ENCODE measurements at places on chromosomes 16 and 17.

DNA sequence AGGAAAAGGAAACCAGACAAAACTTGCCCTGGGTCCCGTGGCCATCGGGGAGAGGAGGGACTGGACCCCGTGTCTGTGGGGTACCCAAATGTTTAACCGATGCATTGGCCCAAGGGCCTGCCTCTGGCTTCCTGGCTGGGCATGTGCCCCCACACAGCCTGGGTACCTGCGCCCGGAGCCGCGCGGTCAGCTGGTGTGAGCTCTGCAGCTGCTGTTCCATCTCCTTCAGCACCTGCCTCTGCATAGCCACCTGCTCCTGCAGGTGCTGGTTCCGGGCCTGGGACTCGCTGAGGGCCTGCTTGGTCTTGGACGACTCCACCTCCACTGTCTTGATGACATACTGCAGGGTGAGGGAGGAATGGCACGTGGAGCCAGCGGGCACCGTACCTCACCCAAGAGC is 31.9 kb downstream of the KIFC3 start:
- DNase-seq, result no peak

DNA sequence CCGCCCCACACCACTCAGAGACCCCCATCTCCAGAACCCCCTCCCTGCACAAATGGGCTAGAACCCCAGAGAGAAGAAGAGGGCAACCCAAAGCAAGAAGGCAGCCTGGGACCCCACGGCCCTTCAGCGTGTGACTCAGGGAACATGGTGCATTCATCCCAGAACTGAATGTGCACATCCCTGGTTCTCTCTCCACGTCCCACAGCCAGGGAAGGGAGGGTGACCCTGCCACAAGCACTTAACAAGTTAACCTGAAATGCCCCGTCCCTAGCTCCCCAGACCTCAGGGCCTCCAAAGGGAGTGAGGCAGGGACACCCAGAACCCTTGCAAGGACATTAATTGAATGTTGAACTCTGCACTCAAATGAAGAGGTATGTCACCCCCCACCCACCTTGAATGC is 202.5 kb upstream of the TNRC6C start:
- no peak for DNase-seq

GRCh38 chr17:5770441-5771270 is 186.3 kb upstream of the NLRP1 start:
- DNase-seq, result no peak

DNA sequence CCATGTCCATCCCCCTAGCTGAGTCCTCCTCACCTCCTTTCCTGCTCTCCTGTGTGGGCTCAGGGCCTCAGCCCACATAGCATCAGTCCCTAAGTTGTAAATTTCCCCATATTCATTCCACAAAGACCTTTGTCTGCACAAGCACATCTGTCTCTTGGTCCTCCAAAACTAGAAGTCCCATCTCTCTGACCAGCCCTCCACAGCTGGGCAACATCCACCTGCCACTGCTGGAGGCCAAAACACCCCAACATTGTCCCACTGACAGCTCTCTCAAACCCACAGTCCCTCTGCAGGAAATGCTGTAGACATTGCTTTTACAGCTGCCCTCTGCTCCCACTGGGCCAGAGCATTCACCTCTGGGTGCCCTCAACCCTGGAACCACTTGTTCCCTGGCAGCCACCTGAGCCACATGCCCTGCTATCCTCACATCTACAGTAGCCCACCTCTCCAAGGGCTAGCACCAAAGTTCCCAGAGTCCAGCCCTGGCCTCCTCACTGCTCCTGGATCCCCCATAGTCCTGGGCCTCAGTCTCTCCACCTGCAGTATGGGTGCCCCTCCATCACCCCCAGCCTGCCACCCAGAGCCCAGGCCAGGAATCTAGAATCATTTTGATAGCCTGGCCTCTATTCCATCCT is 1722.7 kb downstream of the TP53TG3F start:
- no peak for DNase-seq

DNA sequence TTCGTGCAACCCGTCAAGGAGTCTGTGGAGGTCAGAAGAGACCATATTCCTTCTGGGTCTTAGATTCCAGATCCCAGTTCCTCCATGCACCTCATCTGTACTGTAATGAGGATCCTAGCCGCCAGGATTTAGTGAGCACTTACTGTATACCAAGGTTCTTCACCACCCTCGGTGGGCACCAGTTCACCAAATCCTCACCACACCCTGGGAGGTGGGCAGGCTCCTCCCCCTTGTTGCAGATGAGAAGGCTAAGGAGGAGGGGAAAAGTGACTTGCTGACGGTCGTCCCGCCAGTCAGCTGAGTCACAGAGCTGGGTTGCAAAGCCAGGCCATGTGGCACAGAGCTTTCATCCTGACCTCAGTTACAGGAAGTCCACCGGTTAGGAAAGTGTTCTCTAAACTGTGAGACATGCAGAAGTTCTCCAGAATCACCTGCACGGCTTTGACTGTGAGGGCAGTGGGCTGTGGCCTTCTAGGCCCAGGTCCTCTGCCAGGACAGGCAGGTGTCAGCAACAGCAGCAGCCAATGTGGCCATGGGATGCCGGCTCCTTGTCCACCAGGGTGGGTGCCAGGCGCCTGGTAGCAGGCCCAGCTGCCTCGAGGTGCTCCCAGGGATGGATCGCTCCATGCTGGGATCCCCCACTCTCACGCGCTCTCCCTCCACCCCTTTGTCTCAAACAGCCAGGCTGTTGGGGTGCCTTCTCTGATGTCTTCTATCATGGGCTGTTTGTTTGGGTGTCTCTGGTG is 240.3 kb upstream of the GSE1 start:
- DNase-seq, result no peak

GRCh38 chr17:43756201-43756600 is 2.4 kb downstream of the SOST start:
- DNase-seq, result no peak

- no peak for DNase-seq
These were observed 13.9 kb downstream of the ITGAM start for GRCh38 chr16:31273676-31274075.

DNA sequence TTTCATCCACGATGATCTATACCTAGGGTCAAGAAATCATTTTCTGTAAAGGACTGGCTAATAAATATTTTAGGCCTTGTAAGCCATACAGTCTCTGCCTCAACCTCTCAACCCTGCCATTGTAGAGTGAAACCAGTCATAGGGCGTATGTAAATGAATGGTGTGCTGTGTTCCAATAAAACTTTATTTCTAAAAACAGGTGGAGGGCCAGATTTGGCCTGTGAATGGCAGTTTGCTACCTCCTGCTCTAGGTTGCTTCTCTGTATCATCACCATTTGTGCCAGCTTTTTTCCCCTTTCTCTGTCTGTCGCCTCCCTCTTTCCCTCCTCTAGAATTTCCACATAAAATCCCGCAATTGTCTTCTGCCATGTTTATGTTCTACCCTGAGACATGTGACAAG is 181.7 kb downstream of the XYLT1 start:
- DNase-seq, result no peak

- no peak for DNase-seq
These were observed 601 bp upstream of the RFWD3 start for GRCh38 chr16:74667255-74667700.

- DNase-seq, result no peak
These were observed 62.3 kb downstream of the TIMM22 start for GRCh38 chr17:1059131-1059795.

DNA sequence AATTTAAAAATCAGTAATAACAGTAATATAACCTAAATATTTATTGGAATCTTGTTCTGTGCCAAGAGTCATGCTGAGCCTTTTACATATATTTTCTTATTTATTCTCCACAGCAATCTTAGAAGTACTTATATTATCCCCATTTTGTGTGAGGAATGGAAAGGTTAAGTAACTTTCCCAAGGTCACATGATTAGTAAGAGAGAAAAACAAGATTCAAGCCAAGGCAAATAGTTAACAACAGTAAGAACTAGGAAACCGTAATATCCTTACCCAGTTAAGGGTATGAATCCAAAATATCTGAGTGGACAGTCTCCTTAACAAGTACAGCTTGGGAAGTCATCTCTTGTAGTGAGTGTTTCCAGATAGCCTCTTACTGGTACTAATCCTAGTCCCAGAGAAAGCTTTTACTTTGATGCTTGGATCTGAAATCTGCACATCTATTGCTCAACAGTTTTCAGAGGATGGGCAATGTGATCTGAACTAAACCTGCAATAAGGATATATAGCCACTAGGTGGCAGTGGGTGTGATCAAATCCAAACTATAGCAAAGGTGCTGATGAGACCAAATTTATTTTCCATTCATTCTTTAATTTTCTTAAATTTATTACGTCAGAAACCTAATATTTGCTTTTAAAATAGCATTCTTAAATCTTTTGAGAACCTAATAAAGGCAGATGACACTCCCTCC is 23.3 kb downstream of the SHISA6 start:
- no peak for DNase-seq

DNA sequence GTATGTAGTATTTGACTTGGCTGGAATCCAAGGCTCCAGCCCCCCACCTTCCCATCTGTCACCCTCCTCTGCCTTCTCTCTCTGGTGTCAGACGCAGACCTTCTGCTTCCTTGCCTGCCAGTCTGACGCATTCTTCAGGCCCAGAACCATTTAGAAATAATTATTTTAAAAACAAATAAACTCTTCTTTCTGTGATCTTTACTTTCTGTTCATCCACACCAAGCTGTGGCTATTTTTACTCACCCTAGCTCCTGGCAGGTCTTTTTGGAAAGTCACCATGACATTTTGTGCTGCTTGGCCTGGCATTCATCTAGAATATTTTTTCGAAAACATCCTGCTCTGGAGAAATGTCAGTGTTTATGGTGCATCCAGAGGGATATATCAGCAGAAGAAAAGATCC is 330.7 kb upstream of the ASIC2 start:
- no peak for DNase-seq

DNA sequence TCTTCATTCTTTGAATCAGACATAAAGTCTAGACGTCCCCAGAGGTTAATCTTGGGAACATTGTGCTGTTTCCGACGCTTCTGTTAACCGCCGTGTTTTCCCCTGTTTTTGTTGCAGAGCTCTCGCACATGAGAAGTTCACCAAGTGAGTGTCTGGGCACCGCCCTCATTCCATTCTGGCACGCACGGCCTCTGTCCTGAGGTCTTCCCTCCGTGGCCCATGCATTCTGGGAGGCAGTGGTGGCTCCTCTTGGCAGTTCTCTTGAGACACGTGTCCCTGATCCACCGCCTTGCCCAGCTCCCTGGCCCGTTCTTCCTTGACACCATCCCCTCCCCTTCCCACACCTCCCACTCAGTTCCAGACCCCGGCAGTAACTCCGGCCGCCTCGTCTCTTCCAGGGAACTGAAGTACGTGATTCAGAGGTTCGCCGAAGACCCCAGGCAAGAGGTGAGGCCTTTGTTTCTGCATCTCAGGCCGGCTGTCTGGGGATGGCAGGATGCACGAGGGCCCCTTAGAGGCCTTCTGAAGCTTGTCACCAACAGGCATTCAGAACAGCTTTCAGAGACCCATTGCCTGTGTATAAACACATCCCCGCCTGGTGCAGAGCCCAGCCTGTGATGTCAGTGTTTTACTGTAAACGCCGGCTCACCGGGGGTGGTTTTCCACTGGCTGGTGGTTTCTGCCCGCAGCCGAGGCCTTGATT is 85.9 kb upstream of the PLCG2 start:
- no peak for DNase-seq

GRCh38 chr16:88810166-88810911 is 1.4 kb downstream of the APRT start:
- no peak for DNase-seq

DNA sequence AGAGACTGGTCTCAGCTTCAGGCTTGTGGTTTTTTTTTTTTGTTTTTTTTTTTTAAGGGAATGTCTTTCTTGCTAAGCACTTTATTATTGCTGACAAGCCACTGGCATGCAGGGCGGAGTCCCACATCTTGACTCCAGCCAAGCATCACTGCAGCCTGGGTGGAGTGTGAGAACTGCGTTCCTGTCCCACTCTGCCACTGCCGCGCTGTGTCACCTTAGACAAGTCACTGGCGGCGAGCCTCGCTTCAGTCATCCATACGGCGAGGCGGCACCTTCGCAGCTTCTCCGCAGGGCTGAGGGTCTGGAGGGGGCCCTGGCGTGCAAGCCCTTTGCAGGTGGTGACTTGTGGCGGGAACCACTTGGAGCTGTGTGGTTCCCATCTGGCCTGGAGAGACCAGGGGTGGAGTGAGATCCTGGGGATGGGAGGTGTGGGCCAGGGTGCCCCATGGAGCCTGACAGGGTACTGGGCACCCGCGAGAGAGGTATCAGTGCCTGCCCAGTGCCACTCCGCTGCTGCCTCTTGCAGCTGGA is 99.1 kb upstream of the CIBAR2 start:
- no peak for DNase-seq

GRCh38 chr16:4646773-4647643 is 22.4 kb downstream of the MGRN1 start:
- no peak for DNase-seq

GRCh38 chr17:39016193-39017153 is 49.3 kb upstream of the FBXO47 start:
- DNase-seq, result no peak

DNA sequence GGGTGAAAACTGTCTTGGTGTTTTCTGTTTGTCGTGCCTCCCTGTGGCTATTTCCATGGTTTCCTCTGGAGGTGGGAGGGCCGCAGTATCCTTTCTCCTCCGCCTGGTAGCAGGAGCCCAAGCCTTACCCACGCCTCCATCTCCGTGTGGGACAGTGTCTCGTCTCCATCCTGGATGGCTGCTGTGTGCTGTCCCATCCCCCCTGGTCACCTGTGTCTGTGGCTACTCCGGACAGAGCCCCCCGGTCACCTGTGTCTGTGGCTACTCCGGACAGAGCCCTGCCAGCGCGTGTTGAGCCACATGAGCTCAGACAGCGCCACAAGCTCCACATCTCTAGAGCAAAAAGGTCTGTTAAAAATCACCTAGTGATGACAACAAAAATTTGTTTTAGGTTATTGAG is 198.2 kb upstream of the CHMP6 start:
- no peak for DNase-seq

DNA sequence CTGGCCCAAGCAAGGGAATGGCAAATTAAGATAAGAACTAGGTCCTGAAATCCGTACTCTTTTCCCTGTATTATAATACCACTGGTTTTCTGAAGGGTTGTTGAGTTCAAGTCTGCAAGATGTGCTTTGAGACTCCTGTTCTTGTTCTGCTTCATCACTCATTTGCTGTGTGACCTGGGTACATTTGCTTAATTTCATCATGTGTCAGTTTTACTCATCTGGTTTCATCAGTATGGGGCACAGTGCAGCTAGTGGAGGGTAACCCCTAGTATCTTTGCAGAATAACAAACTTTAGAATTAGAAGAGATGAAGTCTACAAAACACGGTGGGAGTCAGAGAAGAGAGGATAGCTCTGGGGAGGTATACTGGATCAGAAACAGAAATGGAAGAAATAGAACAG is 21.9 kb upstream of the EFCAB13 start:
- no peak for DNase-seq

- no peak for DNase-seq
These were observed 33.0 kb upstream of the FOXJ1 start for GRCh38 chr17:76174037-76174436.

DNA sequence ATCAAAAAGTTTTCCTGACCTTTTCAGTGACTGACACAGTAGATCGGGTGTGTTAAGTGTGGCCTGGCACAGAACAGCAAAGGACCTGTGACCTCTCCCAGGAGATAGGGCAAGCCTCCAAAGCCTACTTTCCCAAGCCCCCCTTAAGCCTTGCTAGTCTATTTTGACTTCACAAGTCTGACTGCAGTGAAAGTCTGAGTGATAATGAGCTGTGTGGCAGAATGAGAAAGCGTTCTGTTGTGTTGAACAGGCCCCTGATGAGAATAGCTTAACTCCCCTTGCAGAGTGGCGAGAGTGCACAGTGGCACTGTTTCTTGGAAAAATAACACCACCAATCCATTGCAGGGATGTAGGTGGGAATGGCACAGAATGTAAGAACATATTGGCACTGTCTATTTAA is 32.8 kb downstream of the MMD start:
- DNase-seq, result no peak
